Calu3 (cell line): ENCODE measurements at places on chromosomes 5 and 9. TPM values are rescaled to one million over a fixed set of nuclear protein-coding genes. Genes with fewer than 3 reads are reported as not detected.

The PCDHA6 gene
- total RNA-seq, result 0.66 and 1.2 TPM in 2 replicates

DNA sequence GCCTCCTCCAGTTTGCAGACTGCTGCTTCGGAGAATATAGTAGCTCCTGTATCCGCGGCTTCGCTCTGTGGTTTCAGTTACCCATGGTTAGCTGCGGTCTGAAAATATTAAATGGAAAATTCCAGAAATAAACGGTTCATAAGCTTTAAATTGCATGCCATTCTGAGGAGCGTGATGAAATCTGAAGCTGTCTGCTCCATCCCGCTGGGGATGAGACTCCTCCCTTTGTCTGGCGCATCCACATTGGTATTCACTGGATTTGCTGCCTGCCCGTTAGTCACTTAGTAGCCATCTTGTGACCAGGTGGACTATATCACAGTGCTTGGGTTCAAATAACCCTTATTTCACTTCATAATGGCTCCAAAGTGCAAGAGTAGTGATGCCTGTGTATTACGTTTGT, 36.3 kb downstream of the MSX2 start:
- H3K27me3 ChIP-seq, result peaks cover 19% of the 10 kb centered on the region
- no peak for DNase-seq
- H3K27ac ChIP-seq, result no peak overlapping the region
- H3K4me3 ChIP-seq, result no peak overlapping the region
- H3K4me1 ChIP-seq, result no peaks in the 10 kb centered on the region
- H3K36me3 ChIP-seq, result no peaks in the 10 kb centered on the region

DNA sequence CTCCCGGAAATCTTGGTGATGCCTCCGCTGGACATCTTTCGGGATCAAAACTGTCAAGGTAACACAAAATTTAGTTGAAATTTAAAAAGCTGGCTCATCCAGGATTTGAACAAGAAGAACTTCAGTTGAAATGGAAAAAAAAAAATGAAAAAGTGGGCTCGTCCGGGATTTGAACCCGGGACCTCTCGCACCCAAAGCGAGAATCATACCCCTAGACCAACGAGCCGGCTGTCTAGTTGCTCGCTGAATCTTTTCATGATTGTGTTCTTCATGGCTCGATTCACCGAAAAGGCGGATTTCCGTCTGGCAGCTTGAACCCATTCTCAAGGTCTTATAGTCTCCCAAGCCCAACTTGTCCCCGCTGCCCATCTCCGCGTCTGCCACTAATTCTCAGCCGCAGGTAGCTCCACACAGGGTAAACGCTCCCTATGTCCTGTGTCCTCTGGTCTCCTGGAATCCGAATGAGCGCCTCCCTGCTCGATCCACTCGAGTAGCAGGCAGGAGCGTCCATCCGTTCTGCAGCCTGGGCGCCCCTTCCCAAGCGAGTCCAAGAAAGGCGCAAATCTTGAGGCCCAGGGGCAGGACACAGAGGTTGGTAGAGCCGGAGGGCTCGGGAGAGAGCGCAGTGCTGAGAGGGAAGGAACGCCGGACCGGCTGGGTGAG, 16.2 kb downstream of the TRIM7 start:
- peaks cover 17% of the 10 kb centered on the region for H3K27me3 ChIP-seq
- H3K4me3 ChIP-seq, result peak overlapping the region; percentile 93
- peak overlapping the region; percentile 100 for H3K27ac ChIP-seq
- peaks cover 75% of the 10 kb centered on the region for H3K36me3 ChIP-seq

- H3K27me3 ChIP-seq, result no peaks in the 10 kb centered on the region
- peak overlapping the region; percentile 83 for H3K27ac ChIP-seq
- peaks cover 13% of the 10 kb centered on the region for H3K36me3 ChIP-seq
- no peak for DNase-seq
- H3K4me1 ChIP-seq, result peaks cover 17% of the 10 kb centered on the region
Measured at GRCh38 chr5:173963182-173963838, 25.7 kb upstream of the C5orf47 start.
